Left cardiac atrium (tissue), 4 donors: ENCODE measurements at places on chromosomes 1 and 21. TPM values are rescaled to one million over a fixed set of nuclear protein-coding genes. Genes with fewer than 3 reads are reported as not detected.

FLG2 gene
- not detected for total RNA-seq

CHI3L1 gene
- 6.1 TPM for total RNA-seq

CA14 gene
- total RNA-seq: 8.7 TPM

NCMAP gene
- 0.18 TPM for total RNA-seq

FAAH gene
- total RNA-seq: 10.5 TPM

RAB7B gene
- total RNA-seq: 4.5 TPM

KRTAP13-2 gene
- total RNA-seq: not detected

CELA2A gene
- not detected for total RNA-seq

GJC2 gene
- total RNA-seq: 2.3 TPM

AADACL4 gene
- total RNA-seq: not detected

DNA sequence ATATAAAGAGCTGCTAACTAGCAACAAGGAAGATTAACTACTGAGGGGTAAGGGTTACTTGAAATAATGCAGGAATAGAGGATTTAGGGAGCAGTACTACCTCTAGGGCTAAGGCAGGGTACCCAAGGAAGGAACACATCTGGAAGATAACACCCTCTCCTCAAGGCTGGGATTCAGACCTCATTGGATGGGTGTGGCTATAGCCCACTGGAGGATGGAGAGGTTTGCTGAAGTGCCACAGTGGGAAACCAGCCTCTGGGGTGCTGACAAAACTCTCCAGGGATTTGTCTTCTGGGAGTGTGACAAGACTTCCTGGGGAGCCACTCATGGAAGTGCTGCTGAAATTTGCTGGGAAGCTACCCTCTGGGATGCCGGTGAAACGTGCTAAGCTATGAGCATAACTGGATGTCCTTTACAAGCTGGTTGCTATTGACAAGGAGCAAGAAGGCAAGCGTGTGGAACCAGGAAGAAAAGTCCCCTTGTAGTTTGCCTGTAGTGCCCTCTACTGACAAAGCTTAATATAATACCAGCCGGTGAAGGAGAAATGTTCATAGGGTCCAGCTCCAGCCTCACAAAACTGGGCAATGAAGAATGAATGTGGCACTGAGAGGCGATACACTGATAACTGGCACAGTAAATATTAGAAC, 122.8 kb upstream of the USP24 start:
- DNase-seq: no peak

- DNase-seq: no peak
These were observed 91.7 kb downstream of the RHOU start for GRCh38 chr1:228827019-228827418.

- DNase-seq: no peak
These were observed 213.3 kb downstream of the C1orf94 start for GRCh38 chr1:34389974-34390373.

GRCh38 chr1:150807249-150808023, 624 bp downstream of the CTSK start:
- no peak for DNase-seq

- no peak for DNase-seq
These were observed 85.5 kb downstream of the RIPK4 start for GRCh38 chr21:41681348-41681801.

- no peak for DNase-seq
These were observed 51.6 kb downstream of the SLC30A10 start for GRCh38 chr1:219876798-219877209.

DNA sequence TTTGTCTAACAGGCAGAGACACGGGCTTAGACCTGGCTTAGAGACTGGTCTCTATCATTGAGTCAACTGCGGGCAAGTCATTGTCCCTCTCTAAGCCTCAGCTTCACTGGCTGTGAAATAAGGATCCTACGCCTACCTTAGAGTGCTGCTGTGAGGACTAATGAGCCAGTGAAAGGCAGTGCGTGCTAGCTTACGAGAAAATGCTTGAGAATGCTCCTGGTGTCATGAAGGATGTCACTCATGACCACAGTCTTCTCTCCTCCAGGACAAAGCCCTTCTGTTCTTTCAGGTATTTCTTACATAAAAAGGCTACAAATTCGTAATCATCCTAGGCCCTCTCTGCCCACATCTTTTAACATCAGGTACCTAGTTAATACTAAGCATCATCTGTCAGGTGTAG, 16.5 kb upstream of the A3GALT2 start:
- DNase-seq: no peak

GRCh38 chr21:44867464-44867863, 6.0 kb downstream of the PTTG1IP start:
- no peak for DNase-seq

GRCh38 chr1:18292531-18292930, 184.9 kb downstream of the IGSF21 start:
- DNase-seq: no peak

DNA sequence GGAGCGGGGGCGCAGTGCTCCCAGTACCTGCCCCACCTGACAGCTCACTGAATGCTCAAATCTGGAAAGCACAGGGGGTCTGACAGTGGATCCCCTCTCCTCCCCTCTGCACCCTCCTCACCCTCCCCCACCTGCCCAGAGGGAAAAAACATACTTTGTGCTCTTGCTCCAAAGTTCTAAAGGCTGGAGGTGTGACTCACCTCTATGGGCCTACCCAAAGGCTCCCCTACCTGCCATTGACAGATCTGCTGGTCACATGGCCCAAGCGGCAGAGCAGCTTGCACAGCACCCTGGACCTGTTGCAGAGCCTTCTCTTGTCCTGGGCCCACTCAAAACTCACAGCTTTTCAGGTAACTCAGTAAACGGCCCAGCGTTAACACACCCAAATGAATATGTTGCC, 55.7 kb downstream of the ADSS2 start:
- no peak for DNase-seq

GRCh38 chr1:151949371-151950193, 40.3 kb upstream of the THEM4 start:
- no peak for DNase-seq

DNA sequence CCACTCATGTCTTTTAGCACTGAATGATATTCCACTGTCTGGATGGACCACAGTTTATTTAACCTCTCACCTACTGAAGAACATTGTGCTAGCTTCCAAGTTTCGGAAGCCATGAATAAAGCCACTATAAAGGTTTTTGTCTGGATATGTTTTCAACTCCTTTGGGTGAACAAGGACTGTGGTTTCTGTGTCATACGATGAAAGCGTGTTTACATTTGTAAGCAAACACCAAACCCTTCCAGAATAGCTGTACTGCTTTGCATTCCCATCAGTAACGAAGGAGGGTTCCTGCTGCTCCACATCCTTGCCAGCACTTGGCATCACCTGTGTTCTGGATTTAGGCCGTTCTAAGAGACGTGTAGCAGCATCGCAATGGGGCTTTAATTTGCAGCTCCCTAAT, 10.7 kb upstream of the ARHGEF16 start:
- no peak for DNase-seq
